ENCODE measurements at places on chromosomes 1 and 21.
A peak's percentile ranks its signal among the peaks of the same experiment; 100 is the strongest.

GRCh38 chr1:6603915-6604558, 1.4 kb upstream of the KLHL21 start:
- DNase-seq: no peak

DNA sequence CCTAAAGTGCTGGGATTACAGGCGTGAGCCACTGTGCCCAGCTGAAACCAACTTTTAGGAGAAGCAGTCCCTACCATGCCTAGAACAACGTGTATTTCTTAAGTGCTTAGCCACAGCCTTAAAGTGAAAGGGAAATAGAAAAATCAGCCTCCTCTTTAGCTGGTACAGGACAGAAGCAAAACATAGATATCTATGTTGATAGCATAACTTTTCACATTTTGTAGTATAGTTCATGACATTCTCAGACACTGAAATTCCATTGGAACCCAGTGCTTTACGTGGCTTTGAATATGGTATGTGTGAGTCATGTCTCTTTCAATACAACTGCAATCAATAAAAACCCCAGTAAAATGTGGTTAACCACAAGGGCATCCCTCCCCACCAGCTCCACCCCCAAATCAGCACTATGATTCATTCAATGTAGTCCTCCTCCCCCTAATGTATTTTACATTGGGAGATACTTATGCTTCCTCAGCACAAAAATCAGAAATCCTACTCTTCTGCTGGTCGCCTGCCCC, 32.1 kb downstream of the TGFB2 start:
- DNase-seq: no peak

DNA sequence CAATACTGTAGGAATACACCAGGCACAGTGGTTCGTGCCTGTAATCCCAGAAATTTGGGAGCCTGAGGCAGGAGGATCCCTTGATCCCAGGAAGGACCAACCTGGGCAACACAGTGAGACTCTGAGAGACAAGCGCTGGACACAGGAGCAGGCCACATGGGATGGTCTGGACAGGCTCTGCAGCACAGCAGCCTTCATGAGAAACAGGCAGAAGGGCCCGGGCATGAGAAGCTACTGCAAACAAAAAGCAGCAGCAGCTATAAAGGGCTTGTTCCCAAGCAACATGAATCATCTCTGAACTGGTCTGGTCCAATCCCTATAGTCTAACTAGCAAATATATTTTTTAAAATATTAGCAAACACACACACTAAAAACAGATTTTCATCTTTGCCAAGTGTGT, 35.5 kb upstream of the SLAMF9 start:
- no peak for DNase-seq

DNA sequence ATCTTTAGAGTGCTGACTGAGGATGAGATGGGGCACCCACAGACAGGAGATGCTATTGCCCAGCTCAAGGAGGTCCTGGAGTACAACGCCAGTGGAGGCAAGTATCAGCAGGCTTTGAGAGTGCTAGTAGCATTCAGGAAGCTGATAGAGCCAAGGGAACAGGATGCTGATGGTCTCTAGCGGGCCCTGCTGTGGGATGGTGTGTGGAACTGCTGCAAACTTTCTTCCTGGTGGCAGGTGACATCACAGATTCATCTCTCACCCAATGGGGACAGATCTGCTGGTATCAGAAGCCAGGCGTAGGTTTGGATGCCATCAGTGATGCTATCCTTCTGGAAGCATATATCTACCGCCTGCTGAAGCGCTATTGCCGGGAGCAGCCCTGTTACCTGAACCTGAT, 609.8 kb upstream of the NCAM2 start:
- DNase-seq: no peak

GRCh38 chr1:161843156-161843555, 77.0 kb downstream of the ATF6 start:
- DNase-seq: no peak

DNA sequence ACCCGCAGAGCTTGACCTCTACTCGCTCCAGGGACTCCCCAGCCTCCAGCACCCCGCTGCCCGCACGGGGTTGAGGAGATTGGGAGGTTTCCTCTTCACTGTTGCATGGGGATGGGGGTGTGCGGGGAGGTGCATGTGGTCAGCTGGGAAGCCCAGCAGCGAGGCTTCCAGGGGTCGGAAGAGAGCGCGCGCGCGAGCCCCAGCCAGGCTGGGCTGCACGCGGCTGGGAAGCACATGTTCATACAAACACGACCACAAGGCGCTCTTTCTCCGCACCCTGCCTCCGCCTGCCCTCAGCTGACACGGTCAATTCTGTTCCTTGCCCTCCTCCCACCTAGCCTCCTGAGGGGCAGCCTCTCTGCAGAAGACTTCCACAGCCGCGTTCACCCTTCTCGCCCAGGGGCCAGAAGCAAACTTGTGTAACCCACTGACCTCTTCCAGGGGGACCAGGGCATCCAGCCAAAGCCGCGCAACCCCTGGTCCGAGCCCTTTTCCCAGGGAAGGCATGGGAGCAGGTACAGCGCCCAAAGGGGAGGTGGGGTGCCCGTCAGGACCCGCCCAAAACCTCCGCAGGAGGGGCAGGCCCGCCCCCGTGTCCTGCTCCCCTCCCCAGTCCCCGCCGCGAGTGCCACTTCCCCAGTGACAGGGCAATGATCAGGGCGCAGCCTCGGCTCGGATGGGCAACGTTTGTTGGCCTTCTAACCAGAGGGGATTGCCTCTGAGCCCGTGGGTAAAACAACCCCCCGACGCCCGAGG, 1.3 kb downstream of the COL24A1 start:
- DNase-seq: no peak

GRCh38 chr21:42654179-42654912, 925 bp downstream of the PDE9A start:
- no peak for DNase-seq

- no peak for DNase-seq
Observed at GRCh38 chr1:63731117-63732043, 42.4 kb upstream of the ROR1 start.

DNA sequence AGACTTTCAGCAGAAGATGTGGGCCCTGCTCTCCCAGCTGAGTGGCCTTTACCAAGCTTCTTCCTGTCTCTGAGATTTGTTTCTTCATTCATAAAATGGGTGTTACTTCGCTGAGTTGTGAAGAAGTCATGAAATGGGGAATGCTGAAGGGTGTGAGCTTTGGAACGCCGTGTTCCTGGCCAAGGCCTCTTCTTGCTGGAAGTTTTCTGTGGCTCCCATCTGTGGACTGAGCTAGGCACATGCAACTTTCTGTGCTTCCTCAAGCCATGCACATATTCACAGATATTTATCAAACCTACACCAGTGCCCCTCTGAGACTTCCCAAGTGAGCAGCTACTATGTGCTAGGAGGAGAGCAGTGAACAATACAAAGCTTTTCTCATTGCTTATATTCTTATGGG, 106.3 kb upstream of the JUN start:
- DNase-seq: no peak

DNA sequence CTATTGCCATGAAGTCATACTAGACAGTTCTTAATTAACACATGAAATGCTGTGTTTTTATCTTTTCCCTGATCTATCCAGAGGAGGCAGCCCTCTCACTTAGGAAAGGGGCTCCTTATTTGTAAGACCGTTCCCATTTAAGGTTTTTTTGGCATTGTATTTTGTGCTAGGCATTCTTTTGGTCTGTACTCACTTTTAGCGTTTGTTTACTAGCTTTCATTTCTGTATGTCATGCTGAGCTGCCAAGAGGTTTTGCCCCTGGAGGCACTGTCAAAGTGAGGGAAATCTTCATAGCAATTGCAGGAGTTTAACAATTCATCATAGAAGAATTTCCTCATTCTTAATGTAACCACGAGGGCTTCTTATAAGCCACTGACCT, 59.5 kb downstream of the MTR start:
- DNase-seq: no peak

GRCh38 chr1:119250299-119250698, 109.8 kb upstream of the WARS2 start:
- no peak for DNase-seq

- no peak for DNase-seq
Observed at GRCh38 chr1:25952841-25953401, 44.9 kb downstream of the PAFAH2 start.

DNA sequence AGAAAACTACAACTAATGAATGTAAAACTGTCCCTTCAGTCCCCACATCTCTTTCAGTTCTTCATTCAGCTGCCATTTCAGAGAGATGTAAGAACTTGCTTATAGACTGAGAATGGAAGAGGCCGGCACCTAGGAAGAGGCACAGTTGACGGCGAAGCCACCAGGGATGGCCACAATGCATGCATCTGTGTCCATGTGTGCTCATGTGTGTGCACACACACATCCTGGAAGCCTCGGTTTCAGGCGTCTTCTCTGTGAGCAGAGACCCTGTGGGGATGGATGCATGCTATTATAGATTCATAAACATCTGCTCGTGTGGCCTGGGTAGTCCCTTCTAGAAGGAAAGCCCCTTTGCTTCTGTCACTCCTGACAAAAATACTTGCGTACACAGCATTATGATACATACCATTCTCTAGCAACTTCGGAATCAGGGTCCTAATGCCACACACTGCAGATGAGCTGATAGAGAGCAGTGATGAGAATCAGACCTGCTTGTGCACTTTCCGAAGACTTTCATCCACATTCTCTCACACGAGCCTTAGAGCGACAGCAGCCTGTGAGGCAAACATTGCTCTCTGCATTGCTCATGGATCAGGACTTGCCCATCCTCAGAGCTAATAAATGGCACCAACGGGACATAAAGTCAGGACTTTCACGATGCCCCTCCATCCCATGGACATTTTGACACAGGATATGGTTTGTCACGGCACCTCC, 12.4 kb upstream of the GPR61 start:
- no peak for DNase-seq

GRCh38 chr1:50023292-50024159, at the start of gene AGBL4:
TSS of gene AGBL4 (minus strand) at chr1:50023954.
- DNase-seq: peak; percentile 93

GRCh38 chr21:26965040-26965906, 1.6 kb downstream of the ADAMTS5 start:
- DNase-seq: no peak

GRCh38 chr1:109059026-109059425, 16.8 kb downstream of the TAF13 start:
- no peak for DNase-seq

DNA sequence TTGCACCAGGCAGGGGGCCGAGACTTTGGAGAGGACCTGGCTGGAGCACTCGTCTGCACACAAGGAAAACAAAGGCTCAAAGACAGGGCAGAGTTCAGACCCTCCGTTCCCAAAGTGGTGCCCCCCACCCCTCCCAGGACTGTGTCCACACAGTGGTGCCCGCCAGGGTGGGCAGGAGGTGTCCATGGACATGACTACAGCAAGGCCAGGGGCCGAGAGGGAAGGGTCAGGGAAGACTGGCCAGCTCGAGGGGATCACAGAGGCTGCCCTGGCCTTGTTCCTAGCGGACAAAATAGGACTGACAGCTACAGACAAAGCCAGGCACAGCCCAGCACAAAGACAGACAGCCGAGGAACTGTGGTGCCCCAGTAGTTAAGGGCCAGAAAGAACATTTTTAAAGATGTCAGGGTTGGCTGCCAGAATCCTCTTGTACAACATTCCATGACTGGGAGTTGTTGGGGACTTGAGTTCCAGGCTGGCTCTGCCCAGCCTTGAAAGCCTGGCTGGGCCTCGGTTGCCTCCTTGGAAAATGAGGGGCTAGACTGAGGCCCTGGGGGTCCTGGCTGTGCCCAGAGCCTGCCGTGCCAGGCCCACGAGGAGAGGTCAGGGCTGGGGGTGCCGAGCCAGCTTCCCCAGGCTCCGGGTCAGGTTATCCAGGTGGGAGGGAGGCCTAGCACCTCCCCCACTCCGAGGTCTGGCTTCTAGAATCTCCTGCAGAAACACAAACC, 63.7 kb downstream of the SLX9 start:
- no peak for DNase-seq

DNA sequence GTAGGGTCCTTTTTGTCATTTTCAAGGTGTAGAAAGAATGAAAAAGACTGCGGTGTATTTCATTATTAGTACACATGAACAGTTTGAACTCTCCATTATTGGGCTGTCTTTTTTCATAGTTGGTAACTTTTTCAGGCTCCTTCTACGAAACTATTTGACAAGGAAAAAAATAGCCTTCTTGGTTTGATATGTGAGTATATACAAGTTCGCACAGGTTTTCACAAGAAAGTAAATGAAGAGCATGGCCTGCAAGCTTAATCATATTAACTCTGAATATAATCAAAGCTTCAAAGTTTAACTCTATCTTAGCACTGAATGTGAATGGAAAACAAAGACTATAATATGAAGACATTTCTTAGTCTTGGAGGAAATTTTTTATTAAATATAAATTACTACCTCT, 290.0 kb upstream of the ADGRL2 start:
- DNase-seq: no peak

DNA sequence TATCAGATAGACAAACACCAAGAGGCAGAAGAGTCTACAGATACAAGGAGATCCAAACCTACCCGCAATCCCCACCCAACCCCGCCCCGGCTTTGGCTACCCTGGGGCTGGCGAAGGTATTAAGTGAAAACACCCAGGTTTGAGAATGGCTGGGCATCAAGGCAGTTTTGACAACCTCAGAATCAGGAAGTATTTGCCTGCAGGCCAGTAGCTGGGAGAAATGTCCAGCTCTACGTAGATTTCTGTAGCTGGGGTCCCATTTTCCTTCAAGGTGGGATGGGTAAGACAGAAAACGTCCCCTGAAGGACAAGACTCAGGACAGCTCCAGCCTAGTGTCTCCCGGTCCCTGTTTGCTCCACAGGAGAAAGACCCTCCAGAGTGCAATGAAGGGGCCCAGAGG, 101.8 kb upstream of the ERG start:
- no peak for DNase-seq

DNA sequence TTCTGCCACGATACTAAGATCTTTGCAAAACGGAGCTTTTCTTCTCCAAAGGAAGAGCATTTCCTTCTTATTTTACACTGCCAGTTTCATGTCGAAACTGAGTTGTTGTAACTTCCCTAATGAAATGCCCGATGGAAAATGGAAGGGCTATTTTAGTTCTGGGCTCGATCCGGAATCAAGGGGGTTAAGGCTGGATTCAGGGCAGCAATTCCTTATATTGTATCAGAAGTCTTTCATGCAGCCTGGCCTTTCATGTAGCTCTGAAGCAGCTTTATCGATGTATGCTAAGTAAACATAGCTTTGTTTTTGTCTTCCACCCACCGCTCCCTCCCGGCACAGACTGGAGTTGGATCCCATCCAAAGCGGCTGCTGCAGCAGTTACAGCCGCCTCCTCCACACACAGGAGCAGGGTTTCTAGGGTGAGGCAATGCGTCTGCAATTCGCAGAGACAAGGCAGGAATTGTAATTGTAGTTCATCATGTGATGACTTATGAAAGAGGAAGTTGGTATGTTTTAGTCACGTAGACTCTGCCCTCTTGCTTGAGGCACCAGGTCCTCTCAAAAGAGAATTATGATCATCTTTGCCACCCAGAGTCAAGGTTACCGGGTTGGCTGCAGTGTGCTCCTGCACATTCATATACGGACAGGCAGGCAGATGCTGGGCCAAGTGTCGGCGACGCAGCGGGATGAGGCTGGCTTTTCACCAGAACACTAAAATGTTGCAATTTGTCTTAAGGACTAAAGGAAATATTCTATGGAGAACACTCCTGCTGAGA, 2.6 kb upstream of the IRF2BP2 start:
- DNase-seq: peak; percentile 98

GRCh38 chr21:45225041-45225740, 62.5 kb downstream of the POFUT2 start:
- DNase-seq: no peak

GRCh38 chr1:210652329-210652954, 323.7 kb downstream of the HHAT start:
- DNase-seq: no peak

- no peak for DNase-seq
Observed at GRCh38 chr1:152613511-152613910, at the start of gene LCE3B. TSS of gene LCE3B (plus strand) at chr1:152613811. CDS start at chr1:152613811, 0 bp downstream.

GRCh38 chr1:88062650-88063153, 621.4 kb upstream of the PKN2 start:
- DNase-seq: no peak

- DNase-seq: no peak
Observed at GRCh38 chr1:183569801-183570200, 20.5 kb downstream of the NCF2 start.

Measured in NCI-H774 (cell line).